Brain microvascular endothelial cell (primary cell): ENCODE measurements at places on chromosomes 3 and 15.

DNA sequence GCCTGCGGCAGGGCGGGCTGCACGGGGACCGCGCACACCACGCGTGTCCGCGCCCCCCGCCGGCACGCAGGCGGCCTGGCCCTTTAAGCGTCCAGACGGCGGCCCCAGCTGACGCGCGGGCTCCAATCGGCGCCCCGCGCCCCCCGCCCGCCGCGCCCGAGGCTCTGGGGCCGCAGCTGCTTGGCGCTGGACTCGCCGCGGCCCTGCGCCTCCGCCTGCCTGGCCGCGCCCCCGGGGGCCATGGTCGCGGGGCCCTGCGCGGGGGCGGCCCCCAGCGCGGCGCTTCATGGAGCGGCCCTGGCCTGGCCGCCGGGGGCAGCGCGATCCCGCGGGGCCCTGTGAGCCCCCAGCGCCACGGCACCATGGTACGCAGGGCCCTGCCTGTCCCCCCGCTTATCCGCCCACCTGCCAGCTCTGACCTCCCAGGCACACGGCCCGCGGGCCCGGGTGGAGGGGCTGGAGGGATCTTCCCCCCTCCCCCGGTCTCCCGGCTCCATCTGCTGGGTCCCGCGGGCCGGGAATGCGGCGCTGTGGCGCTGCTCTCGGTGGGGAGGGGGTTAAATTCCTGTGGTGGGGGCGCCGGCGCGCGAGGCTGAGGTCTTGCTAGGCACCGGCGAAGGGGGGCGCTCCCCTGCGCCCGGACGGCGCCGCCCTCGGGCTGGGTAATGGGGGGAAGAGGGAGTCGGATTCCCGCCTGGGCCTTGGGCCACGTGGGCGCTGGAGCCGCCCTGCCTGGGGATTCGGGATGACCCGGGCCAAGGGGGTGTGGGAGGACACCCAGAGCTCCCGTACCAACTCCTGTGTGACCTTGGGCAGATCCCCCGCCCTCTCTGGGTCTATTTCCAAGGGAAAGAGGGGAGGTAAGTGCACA is 1.1 kb downstream of the ZBTB47 start:
- DNase-seq: no peak

GRCh38 chr3:152997526-152997925 is 162.6 kb downstream of the P2RY1 start:
- no peak for DNase-seq

- peak; percentile 57 for DNase-seq
Measured at GRCh38 chr15:81410318-81410753, 36.3 kb upstream of the TMC3 start.

- DNase-seq: peak; percentile 55
Measured at GRCh38 chr15:87365186-87365585, 891.4 kb downstream of the NTRK3 start.

DNA sequence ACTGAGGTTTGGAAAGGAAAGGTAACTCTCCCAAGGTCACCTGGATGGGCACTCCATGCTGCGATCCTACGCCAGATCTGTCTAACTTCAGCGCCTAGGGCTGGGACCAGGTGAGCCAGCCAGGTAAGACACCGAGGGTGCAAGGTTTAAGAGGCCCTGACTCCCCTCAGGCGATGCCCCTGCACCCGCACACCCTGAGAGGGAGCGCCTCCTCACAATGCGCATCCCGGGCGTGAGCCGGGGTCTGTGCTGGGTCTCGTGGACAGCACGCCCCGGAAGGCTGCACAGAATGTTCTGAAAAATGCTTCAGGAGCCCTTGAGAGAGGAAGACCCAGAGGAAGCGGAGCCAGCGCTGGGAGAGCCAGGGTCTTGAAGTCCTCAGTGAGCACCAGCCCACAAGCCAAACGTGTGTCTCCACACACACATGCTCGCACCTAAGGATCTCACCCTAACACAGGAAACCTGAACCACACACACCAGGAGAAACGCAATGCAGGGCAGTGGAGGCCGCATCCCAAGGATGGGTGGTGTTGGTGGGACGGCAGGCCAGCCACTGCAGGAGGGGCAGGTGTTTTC is 142.0 kb downstream of the ADAMTS17 start:
- no peak for DNase-seq

- DNase-seq: no peak
Measured at GRCh38 chr3:12234192-12234591, 54.7 kb upstream of the PPARG start.

GRCh38 chr3:191235331-191236314 is 36.6 kb downstream of the OSTN start:
- DNase-seq: peak; percentile 55

GRCh38 chr3:16346413-16347081 is 81.5 kb downstream of the OXNAD1 start:
- DNase-seq: no peak

DNA sequence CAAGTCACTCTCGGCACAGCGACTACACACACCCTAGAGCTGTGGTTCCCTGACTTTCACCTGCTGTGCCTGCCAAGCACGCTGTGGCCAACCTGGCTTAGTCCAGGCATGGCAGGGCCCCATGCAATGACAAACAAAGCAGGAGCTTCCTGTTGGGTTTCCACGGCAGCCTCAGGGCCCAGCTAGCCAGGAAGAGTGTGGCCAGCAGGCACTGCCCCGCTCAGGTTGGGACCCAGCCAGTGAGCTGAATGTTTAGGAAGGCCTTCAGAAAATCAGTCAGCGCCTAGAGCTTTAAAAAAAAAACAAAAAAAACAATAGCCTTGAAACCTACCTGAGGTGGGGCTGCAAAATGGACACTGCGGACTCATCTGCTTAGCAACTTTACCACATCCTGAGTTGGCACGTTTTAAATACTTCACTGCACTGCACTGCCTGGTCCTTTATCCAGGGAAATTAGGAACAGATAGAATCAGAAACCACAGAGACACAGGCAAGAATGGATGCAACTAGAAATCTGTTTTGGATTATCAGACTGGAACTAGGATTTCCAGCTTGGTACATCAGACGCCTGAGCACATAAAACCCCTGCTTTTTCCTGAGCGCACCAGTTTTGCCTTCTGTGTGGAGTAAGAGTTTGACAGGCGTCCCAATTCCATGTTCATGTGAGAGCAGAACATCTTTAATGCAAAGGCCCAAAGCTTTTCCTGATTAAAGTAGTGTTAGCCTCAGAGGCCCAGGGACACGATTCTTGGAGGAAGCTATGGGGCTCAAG is 36.2 kb upstream of the LDHAL6B start:
- DNase-seq: peak; percentile 9

DNA sequence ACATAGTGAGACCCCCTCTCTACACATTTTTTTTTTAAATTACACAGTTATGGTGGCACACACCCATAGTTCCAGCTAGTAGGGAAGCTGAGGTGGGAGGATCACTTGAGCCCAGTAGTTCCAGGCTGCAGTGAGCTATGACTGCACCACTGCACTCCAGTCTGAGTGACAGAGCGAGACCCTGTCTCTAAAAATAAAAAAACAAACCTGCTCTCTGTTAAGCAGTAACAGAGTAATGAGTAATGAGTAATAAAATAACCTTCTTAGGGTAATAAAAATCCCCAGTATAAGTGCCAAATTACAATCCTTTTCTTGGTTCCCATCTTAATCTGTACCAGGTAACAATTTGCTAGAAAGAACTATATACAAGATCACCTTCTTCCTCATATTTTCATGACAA is 65.9 kb upstream of the PLXND1 start:
- no peak for DNase-seq

- DNase-seq: no peak
Measured at GRCh38 chr3:49805897-49806701, 3.0 kb downstream of the INKA1 start.

GRCh38 chr15:57731530-57732103 is 25.1 kb downstream of the POLR2M start:
- DNase-seq: no peak

GRCh38 chr3:18900994-18901393 is 247.3 kb upstream of the KCNH8 start:
- DNase-seq: no peak

DNA sequence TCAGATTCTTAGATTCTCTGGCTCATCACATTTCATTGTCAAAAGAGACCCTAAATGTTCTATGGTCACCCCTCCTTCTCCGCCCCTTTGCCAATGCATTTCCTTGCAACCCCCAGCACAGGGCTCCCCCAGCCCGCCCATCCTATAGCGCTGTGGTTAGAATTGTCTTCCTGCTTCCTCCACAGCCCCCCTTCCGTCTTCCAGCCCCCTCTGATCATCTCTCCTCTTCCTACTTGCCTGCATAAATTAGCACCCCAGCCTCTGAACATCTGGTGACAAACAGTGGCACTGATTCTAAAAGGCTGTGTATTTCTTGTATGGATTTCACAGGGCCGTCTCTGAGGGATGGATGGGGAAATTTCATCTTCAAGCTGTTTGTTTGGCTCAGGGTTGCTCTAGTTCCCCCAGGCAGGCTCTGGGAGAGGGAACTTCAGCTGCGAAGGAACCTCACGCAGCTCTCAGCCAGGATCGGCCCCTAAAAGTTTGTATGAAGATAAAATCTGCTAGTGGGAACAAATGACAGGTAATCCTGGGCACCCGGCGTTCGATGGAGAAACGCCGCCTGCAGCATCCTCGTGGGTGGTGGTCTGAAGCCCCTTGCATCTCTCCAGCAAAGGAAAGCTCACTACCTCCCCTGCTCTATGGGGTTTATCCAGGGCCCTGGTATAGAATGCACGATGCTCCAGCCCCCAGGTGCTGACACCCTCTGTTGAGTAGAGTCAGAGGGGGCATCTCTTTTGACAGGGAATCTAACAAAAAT is 83.0 kb downstream of the WNT7A start:
- no peak for DNase-seq

- no peak for DNase-seq
Measured at GRCh38 chr3:177589041-177589650, 391.9 kb upstream of the TBL1XR1 start.

DNA sequence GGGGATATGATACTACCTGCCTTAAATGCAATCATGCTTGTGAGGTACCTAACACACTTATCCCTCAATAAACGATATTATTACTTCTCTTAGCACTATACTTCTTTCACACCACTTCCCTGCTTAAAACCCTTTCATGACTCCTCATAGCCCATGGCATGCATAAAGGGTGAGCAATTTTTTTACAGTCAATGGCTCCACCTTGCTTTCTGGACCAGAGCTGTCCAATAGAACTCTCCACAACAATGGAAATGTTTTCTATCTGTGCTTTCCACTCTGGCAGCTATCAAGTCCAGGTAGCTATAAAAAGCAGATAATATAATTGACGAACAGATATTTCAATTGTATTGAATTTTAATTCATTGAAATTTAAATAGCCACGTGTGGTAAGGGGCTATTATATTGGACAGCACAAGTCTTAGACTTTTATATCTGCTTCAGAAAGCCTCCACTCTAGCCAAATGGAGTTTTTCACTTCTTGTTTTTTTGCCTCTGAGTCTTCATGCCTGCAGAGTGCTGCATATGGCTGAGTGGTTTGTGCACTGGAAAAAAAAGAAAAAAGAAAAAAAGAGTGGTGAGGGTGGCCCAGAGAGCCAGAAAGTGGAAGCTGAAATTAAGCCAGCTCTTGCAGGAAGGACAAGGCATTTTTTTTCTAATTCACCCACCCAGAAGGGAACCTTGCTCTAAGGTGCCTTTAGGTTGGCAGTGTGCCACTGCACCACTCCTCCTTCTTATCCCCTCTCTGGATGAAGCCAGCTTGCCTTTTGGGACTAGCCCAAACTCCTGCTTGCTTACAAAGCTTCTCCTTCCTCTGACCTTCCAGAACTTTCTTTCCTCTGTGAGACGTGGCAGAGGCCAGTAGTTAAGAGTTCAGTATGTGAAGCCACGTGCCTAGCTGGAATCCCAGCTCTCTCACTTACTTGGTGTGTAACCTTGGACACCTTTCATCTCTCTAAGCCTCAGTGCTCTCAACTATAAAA is 239.0 kb upstream of the LRTM1 start:
- no peak for DNase-seq

DNA sequence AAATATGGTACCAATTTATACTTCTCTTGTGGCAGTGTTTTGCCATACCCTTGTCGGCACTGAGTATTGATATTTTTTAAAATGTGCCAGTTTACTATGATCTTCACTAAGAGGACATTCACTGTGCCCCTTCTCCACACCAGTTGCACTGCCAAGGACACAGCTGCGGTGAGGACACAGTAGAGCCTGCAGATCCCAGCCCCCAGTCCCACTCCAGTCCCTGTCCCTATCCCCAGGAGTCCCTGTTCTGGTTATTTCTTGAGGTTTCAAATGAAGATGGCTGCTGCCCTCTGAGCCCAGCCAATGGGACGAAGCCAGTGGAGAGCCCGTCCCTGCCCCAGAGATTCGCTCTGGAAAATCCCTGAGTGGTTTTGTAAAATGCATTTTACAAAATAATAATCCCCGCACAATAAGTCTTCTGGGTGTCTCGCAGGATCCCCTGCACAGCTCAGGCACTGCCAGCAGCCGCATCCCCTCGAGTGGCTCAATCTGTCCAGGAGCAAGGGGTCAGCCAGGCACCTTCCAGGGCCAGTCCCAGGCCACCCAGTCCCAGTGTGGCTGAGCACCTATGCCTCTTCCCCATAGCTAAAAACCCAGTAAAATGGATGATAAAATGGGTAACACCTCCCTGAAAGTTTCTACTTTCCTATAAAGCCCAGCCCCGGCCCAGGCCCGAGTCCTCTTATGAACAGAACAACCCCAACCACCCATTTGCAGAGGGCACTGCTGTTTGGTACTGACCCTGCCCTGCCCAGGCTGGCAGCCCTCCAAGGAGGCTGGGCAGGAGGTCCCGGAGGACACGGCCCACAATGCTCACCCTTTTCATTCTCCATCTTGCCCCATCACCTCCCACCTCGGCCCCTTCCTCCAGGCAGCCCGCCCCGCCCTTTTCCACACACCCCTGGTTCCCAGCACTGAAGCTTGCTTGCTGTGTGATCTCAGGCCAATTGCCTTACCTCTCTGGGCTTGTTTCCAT is 91.1 kb downstream of the VGLL4 start:
- no peak for DNase-seq
